ENCODE measurements at places on chromosomes 4 and X.

DNA sequence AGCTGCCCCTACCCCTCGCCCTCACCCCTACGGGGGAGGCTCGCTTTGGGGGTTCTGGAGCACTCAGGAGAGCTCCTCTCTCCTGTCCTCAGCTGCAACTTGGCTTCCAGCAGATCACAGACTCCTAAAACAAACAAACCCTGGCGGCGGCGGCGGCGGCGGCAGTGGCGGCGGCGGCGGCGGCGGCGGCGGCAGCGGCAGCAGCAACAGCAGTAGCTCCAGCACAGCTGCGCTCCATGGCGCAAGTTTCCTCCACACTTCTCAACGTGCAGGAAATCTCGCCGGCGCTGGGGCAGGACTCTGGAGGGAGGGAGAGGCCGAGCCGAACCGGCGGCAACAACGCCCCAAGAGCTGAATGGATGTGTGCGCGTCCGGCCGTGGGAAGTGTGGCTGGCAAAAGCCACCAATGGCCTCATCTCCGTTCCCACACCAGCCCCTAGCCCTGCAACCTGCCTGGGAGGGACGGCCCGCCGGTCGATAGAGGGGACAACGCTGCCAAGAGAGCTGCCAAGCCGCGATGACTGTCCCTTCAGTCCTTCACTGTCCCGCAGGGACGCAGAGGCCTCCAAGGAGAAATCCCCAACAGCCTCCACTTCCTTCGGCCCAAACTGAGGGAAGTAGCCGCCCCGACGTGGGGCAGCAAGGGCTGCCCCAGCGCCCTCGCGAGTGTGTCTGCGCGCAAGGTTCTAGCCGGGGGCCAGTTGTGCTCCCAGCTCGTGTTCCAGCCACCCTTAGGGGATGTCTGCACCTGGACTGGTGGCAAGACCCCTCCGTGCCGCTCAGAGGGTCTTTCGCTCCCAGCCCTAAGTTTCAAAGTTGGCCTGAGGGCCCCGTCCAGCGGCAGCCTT lies 775 bp downstream of the SHROOM4 start:
- DNase-seq, result no peak

- DNase-seq, result no peak
Measured at GRCh38 chr4:181507180-181507835, 735.9 kb upstream of the TENM3 start.

DNA sequence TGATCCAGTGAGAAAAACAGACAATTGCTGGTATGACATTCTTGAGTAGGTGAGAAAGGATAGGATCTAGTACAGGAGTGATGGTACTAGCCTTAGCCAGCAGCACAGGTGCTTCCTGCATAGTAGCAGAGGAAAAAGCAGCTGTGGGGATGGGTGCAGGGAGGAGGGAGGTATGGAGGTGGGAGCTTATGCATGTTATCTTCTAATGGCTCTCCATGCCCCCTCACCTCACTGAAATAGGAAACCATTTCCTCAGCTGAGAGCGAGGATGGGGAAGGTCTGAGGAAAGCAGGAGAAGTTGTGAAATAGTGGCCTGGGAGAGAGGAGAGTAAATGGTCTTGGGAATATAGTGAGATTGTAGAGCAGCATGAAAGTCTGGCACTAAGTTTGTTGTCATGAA lies 136.3 kb downstream of the TMEM164 start:
- no peak for DNase-seq

DNA sequence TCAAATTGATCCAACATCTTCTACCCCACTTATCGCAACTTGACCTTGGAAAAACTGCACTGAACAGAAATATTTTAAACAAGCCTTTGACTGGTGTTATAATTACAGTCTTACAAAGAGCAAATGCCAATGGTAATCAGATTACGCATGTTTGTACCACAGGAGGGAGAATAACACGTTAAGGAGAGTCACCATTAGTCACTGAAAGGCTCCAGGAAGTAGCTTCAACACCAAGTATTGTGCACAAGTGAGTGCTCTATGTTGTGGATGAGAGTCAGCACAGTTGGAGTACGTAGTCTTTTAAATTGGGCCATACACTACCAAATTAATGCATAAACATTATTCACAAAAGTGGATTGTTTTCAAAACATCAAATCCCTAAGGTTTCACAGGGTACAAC lies 1081.5 kb upstream of the TENM3 start:
- DNase-seq, result no peak

- DNase-seq, result no peak
Measured at GRCh38 chr4:3307060-3307459, 14.2 kb downstream of the RGS12 start.

DNA sequence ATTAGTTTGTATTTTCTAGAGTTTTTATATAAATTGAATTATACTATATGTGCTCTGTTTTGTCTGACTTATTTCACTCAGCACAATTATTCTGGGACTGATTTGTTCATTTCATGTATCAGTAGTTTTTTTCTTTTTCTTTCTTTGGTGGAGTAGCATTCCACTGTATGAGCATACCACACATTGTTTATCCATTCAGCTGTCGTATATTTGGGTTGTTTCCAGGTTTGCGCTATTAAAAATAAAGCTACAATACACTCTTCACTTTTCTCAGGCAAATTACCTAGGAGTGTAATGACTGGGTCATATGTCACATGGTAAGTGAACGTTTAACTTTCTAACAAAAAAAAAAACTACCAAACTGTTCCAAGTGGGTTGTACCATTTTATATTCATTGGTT lies 9.6 kb upstream of the OTUD4 start:
- DNase-seq, result no peak

DNA sequence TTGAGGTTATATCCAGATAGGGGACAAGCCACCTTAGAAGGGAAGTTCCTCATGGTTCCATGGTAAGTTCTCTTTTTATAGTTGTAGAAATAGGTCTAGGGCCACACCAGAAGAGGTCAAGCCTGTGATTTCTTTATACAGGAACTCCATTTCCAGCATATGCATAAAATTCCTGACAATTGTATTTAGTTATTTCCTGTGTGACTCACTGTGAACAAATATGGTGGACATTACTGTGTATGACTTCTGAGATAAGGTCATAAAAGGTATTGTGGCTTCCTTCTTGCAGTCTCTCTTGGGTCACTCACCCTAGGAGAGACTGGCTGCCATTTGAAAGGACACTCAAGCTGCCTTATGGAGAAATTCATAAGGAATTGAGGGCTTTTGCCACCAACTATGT lies 2.2 kb upstream of the C4orf36 start:
- DNase-seq, result no peak
